ENCODE measurements at places on chromosomes 1 and 21.

GRCh38 chr1:147561472-147561840, 20.2 kb downstream of the BCL9 start:
- no peak overlapping the region for H3K4me3 ChIP-seq
- no peak for DNase-seq
- H3K4me1 ChIP-seq, result no peaks in the 10 kb centered on the region
- peaks cover 6% of the 10 kb centered on the region for H3K27me3 ChIP-seq

DNA sequence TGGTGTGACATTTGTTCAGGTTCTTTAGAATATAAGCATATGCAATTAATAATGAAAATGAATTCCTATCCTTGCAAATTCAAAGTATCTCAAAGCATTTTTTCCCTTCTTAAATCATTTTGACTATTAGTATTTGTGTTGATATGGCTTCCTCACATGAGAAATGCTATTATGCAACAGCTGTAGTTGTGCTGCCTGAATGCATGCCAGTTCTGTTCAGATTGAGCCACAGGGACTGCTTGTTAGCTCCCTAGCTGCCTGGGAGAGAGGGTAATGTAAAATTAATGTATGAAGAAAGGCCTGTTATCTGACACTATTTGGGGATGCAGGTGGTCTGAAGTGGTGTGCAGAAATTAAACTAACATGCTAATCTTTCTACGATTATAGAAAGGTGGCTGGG, 45.5 kb downstream of the CACHD1 start:
- H3K4me1 ChIP-seq, result no peaks in the 10 kb centered on the region
- no peak for DNase-seq
- H3K4me3 ChIP-seq, result no peak overlapping the region
- no peaks in the 10 kb centered on the region for H3K36me3 ChIP-seq

DNA sequence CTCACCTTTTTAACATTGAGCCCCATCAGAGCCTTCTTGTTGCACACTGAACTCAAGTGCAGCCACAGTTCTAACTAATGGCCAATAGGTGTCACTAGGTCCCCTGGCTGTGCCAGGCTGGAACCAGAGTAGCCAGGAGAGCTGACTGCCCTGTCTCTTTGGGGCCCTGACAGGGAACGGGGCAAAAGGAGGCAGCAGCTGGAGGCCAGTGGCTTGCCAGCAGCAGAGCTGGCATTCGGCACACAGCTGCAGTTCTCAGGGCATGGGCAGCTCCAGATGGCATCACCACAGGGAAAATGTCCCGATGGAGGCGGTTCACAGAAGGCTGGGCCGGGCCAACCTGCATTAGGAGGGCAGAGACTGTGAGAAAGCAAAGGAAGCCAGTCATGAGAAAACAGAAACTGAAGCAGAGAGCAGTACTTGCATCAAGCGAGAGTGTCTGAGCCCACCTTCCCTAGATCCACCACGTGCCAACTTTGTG, 188.6 kb downstream of the FCRL5 start:
- H3K4me3 ChIP-seq, result no peak overlapping the region
- H3K36me3 ChIP-seq, result no peaks in the 10 kb centered on the region
- peak; percentile 16 for DNase-seq
- H3K27ac ChIP-seq, result no peak overlapping the region
- no peaks in the 10 kb centered on the region for H3K4me1 ChIP-seq
- H3K27me3 ChIP-seq, result no peaks in the 10 kb centered on the region

DNA sequence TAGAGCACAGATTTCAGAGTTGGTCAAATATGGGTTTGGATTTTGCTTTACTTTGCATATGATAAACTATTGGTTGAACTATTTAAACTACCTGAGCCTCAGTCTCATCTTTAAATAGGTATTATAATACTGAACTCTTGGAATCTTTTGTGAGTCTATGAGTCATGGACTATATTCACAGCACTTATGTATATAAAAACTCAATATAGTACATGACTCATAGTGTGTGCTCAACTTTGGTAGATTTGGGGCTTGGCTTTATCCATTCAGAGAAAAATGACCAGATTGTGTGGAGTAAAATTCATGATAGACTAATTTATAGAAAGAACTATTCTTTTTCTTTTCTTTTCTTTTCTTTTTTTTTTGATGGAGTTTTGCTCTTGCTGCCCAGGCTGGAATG, 28.7 kb downstream of the FCRL3 start:
- H3K36me3 ChIP-seq, result peaks cover 78% of the 10 kb centered on the region
- no peak overlapping the region for H3K27ac ChIP-seq
- no peak for DNase-seq
- H3K4me3 ChIP-seq, result no peak overlapping the region
- H3K27me3 ChIP-seq, result no peaks in the 10 kb centered on the region
- peaks cover 18% of the 10 kb centered on the region for H3K4me1 ChIP-seq

DNA sequence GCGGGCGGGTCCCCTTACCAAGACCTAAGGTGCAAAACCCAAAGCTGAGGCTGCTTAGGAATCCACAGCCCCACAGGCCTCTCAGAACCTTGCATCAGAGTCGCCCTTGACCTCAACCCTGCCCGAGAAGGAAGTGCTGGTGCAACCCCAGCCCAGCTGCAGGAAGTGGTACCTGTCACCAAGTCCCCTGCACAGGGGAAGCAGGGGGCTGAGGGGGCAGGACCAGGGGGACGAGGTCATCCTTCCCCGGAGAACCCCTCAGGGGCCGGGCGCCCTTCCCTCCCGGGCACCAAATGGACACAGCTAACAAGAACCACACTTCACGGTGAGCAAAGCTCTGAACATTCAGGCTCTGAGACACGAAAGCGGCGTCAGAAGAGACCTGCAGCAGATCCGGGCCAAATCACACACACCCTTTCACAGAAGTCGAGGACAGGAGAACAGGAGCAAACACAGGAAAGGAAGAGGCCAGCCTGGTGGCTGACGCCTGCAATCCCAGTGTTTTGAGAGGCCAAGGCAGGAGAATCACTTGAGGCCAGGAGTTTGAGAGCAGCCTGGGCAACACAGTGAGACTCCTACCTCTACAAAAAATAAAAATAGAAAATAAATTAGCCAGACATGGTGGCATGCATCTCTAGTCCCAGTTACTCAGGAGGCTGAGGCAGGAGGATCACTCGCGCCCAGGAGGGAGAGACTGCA, 6.4 kb downstream of the ITGB2 start:
- H3K36me3 ChIP-seq, result peaks cover 33% of the 10 kb centered on the region
- H3K27ac ChIP-seq, result peak overlapping the region; percentile 94
- DNase-seq, result peak; percentile 88
- peaks cover 10% of the 10 kb centered on the region for H3K27me3 ChIP-seq
- peaks cover 87% of the 10 kb centered on the region for H3K4me1 ChIP-seq
- H3K4me3 ChIP-seq, result peak overlapping the region; percentile 100

DNA sequence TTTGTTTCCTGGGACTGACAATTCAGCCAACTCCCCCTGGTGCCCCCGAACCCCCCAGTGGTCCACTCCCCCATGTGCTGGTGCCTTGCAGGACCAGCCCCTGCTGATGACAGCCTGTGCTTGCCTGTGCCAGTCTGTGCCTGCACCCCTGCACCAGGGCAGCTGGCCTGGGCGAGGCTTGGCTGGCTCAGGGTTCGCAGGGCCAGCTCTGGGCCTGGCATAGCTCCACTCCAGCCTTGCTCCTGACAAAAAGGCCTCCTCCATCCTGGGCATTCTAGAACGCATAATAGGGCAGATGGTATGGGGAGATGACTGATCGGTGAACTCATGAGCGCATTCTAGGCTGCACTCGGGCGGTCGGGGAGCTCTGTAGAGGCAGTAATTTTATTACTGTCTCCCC, 5.4 kb downstream of the CNTN2 start:
- H3K36me3 ChIP-seq, result no peaks in the 10 kb centered on the region
- no peak overlapping the region for H3K4me3 ChIP-seq
- no peaks in the 10 kb centered on the region for H3K4me1 ChIP-seq

DNA sequence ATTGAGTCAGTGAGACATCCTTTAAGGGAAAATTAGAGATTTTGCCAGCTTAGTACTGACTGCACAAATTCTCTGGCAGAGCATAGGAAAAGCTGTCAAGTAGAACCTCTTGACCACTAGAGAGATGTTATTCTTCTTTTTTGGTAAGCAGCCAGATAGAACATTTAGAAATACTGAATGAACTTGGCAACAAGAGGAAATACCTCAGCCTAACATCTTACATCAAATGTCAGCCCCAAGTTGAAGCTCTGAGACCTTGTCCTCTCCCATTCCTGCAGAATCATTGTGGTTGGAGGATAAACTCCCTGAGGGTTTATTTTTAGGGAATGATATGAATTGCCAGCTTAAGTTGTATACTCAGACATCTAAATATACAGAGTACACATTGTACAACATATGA, 53.5 kb downstream of the MIGA1 start:
- peaks cover 5% of the 10 kb centered on the region for H3K36me3 ChIP-seq
- no peak overlapping the region for H3K27ac ChIP-seq
- H3K27me3 ChIP-seq, result no peaks in the 10 kb centered on the region
- no peak for DNase-seq
- no peak overlapping the region for H3K4me3 ChIP-seq
- H3K4me1 ChIP-seq, result peaks cover 12% of the 10 kb centered on the region

GRCh38 chr1:106646816-106647215, 409.7 kb upstream of the PRMT6 start:
- no peak overlapping the region for H3K4me3 ChIP-seq
- H3K36me3 ChIP-seq, result no peaks in the 10 kb centered on the region
- H3K27me3 ChIP-seq, result no peaks in the 10 kb centered on the region
- H3K4me1 ChIP-seq, result no peaks in the 10 kb centered on the region
- DNase-seq, result no peak

- peaks cover 16% of the 10 kb centered on the region for H3K4me1 ChIP-seq
- H3K36me3 ChIP-seq, result no peaks in the 10 kb centered on the region
- no peak for DNase-seq
These were observed 7.0 kb upstream of the CELA2A start for GRCh38 chr1:15449567-15449966.

GRCh38 chr21:45973475-45974072, 8.0 kb upstream of the COL6A1 start:
- peaks cover 24% of the 10 kb centered on the region for H3K4me1 ChIP-seq
- DNase-seq, result peak; percentile 67
- peak overlapping the region; percentile 87 for H3K4me3 ChIP-seq
- no peaks in the 10 kb centered on the region for H3K36me3 ChIP-seq

DNA sequence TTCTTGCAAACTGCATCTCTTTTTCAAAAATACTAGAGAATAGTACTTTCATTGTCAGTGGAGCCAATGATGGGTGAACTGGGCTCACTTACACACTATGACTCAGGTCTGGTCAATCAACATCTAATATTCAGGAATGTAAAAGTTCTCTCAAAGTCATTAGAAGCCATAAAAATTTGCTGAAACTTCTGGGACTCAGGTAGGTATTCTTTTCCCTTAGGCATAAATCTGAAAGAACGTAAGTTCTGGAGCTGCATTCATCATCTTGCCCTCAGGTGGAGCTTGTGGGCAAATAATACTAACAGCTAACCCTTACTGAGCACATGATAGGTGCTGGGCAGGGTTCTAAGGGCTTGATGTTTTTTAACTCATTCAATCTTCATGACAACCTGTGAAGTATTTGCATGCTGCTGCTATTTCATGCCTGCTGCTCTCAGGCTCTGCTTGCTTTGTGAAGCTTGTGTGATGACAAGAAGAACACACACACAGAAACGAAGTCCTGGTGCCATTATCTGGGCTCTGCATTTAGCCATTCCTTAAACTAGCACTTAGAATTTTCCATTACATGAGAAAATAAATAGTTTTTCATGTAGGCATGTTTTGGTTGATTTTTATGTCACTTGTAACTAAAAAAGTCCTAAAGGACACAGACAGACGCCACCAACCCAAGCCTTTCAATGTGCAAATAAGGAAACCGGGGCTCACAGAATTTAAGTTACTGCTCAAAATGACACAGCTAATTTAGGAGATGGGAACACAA, 394.2 kb upstream of the LYPLAL1 start:
- H3K36me3 ChIP-seq, result no peaks in the 10 kb centered on the region
- H3K27ac ChIP-seq, result no peak overlapping the region
- no peaks in the 10 kb centered on the region for H3K4me1 ChIP-seq
- H3K27me3 ChIP-seq, result no peaks in the 10 kb centered on the region
- H3K4me3 ChIP-seq, result no peak overlapping the region

GRCh38 chr1:34908369-34908768, 21.1 kb downstream of the DLGAP3 start:
- no peaks in the 10 kb centered on the region for H3K36me3 ChIP-seq
- no peak overlapping the region for H3K4me3 ChIP-seq
- no peak overlapping the region for H3K27ac ChIP-seq
- H3K27me3 ChIP-seq, result no peaks in the 10 kb centered on the region
- DNase-seq, result no peak

- H3K27ac ChIP-seq, result no peak overlapping the region
- H3K4me1 ChIP-seq, result no peaks in the 10 kb centered on the region
- DNase-seq, result no peak
These were observed 136.2 kb downstream of the BRINP2 start for GRCh38 chr1:177306981-177307380.

DNA sequence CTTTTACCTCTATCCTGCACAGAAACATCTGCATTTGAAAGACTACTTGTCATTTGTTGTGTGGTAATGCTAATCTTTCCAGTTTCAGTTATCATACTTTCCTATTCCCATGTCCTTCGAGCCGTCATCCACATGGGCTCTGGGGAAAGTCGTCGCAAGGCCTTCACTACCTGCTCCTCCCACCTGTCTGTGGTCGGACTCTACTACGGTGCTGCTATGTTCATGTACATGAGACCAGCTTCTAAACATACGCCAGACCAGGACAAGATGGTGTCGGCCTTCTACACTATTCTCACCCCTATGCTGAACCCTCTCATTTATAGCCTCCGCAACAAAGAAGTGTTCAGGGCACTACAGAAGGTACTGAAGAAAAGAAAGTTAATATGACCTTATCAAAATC, 8.3 kb downstream of the OR2M4 start:
- no peaks in the 10 kb centered on the region for H3K27me3 ChIP-seq
- no peaks in the 10 kb centered on the region for H3K36me3 ChIP-seq
- H3K4me3 ChIP-seq, result no peak overlapping the region
- DNase-seq, result no peak
- H3K27ac ChIP-seq, result no peak overlapping the region

DNA sequence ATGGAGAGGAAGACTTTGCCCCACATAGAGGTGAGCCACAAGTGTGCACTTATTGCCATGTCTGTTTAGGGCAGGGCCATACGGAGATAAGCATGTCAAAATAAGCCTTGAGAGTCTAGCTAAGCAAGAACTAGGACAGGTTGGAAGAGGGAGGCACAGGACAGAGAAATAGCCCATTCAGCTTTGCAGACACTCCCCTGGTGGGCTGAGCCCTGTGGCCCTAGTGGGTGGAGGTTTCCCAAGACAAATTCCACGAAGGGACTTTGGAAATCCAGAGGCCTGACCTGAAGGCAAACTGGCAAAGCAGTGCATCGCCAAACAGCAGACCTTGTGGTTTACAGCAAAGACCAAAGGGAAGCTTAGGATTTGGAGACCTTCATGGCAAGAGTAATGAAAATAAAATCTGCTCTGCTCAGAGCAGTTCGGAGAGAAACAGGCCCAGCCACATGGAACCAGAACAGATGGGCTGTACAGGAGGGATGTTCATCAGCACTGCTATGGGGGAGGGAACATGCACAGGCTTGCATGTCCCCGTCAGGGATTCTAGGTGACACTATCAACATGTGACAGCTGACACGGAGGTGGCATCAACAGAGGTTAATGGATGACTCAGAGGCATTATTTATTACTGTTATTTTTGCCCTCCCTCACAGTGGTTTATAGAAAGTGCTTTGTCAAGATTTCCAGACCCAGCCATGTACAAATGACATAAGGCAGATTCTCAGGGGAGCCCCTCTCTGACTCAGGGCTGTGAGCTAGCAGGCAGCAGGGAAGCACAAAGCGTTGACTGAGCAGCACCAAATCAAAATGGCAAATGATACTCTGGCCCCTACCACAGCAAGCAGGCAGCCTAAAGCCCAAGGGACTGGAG, 90.1 kb upstream of the IRF2BP2 start:
- H3K27me3 ChIP-seq, result peaks cover 2% of the 10 kb centered on the region
- H3K4me3 ChIP-seq, result no peak overlapping the region
- H3K27ac ChIP-seq, result no peak overlapping the region
- H3K36me3 ChIP-seq, result no peaks in the 10 kb centered on the region

Data from immature natural killer cell (primary cell).